ENCODE measurements at places on chromosomes 1 and 21. TPM values are rescaled to one million over a fixed set of nuclear protein-coding genes. Genes with fewer than 3 reads are reported as not detected.

- no peaks in the 10 kb centered on the region for H3K36me3 ChIP-seq
- H3K27me3 ChIP-seq: peaks cover 15% of the 10 kb centered on the region
- DNase-seq: no peak
- H3K27ac ChIP-seq: no peak overlapping the region
- no peak overlapping the region for H3K4me3 ChIP-seq
- no peaks in the 10 kb centered on the region for H3K4me1 ChIP-seq
Observed at GRCh38 chr1:111851552-111851951, 95.9 kb downstream of the DDX20 start.

GRCh38 chr1:55375617-55376258, 160.6 kb upstream of the USP24 start:
- H3K27me3 ChIP-seq: peaks cover 1% of the 10 kb centered on the region
- no peak overlapping the region for H3K27ac ChIP-seq
- no peak for DNase-seq
- H3K36me3 ChIP-seq: no peaks in the 10 kb centered on the region

DNA sequence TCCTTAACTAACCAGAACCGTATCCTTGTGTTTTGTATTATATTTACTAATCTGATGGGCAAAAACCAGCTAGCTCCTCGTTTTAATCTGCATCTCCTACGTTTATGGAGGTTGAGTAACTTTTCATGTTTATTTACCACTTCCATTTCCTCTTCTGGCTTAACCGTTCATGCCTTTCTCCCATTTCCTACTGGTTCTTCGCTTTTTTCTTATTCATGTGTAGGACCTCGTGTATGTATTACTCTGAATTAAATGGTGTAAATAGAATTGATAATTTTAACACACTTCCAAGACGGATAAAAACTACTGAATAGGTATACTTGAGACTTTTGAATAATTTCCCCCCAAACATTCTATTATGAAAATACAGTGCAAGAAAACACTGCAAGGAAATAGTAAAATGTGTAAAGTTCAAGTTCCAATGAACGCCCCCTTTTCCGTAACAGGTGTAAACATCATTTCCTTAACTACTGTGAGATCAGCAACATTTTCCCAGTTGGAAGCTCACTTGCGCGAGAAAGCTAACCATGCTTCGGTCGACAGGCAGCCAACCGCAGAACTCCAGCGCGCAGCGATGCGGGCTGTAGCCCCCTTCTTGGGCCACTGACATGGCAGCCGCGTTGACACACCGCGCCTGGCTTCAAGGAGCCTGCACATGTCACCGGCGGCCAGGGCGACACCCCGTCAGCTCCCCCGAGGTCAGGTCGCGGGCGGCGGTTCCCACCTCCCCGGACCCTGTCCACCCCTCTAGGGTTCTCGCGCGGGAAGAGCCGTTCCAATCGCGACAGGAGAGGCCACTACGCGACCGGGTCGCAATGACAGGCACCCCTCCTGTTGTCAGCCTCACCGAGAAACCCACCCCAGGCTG, 816 bp downstream of the EDEM3 start:
- H3K4me3 ChIP-seq: peak overlapping the region; percentile 95
- no peaks in the 10 kb centered on the region for H3K27me3 ChIP-seq
- peaks cover 23% of the 10 kb centered on the region for H3K4me1 ChIP-seq
- peaks cover 11% of the 10 kb centered on the region for H3K36me3 ChIP-seq

CLCA2 gene
- total RNA-seq: not detected

DNA sequence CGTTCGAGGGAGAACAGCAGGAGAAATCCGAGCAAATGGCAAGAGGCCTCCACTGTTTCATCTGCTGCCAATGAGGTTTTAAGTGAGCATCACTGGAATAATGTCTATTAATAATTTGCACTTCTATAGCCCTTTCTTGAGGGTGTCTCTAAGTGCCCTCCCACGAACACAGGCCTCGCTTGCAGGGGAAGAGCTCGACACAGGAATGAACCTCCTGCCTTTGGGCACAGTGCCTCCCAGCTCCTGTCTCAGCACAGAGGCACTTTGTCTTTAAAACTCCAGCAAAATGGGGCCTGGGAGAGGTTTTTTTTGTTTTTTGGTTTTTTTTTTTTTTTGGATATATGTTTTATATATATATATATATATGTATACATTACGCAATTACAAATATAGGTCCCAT, 56.6 kb downstream of the OLIG1 start:
- no peak overlapping the region for H3K27ac ChIP-seq
- DNase-seq: no peak
- peaks cover 6% of the 10 kb centered on the region for H3K4me1 ChIP-seq

DNA sequence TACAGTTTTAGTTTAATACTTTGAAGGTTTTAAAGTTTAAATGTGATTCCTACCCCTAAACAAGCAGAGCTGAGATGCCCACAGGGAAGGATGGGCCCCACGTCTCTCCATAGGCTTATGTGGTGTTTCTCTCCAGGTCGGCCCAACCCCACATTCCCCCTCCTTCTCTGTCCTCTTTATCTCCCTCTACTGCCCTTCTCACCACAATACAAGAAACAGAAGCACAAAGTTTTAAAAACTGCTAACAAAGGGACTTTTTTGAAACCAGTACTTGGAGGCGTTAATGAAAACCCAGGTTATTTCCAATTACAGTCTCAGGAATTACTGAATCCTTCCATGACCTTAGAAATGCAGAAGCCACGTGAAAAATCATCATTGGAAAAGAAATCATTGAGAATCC, 324.0 kb downstream of the NTNG1 start:
- no peaks in the 10 kb centered on the region for H3K27me3 ChIP-seq
- H3K36me3 ChIP-seq: no peaks in the 10 kb centered on the region
- no peak overlapping the region for H3K4me3 ChIP-seq
- H3K27ac ChIP-seq: no peak overlapping the region
- no peak for DNase-seq

- H3K36me3 ChIP-seq: peaks cover 6% of the 10 kb centered on the region
- no peaks in the 10 kb centered on the region for H3K27me3 ChIP-seq
- DNase-seq: no peak
- H3K4me3 ChIP-seq: no peak overlapping the region
- peaks cover 16% of the 10 kb centered on the region for H3K4me1 ChIP-seq
Observed at GRCh38 chr1:59354709-59355337, 57.9 kb downstream of the FGGY start.

GPX7 gene
- 20.9 TPM for total RNA-seq

GRCh38 chr1:71116729-71117128, 35.9 kb upstream of the ZRANB2 start:
- H3K4me3 ChIP-seq: no peak overlapping the region
- no peaks in the 10 kb centered on the region for H3K36me3 ChIP-seq
- DNase-seq: no peak

- peaks cover 14% of the 10 kb centered on the region for H3K4me1 ChIP-seq
- no peaks in the 10 kb centered on the region for H3K36me3 ChIP-seq
Observed at GRCh38 chr1:234617986-234618736, 8.2 kb upstream of the IRF2BP2 start.

LCE1D gene
- total RNA-seq: not detected

DNA sequence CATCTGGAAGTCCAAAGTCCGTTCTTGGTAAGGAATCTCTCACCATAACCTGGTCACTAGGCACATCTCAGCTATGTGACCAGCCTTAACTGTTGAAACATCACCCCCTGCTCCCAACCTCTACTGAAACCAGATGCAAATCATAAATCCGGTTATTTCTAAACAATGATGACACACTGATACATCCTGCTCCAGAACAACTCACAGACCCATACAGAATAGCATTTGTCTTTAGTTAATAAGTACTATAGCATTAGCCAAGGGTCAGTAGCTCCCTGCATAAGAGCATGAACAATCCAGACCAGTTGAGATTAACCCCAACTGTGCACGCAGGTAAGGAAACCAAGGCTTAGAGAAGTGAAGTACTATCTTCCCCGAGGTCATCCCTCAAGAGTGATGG, 38.0 kb upstream of the KCTD3 start:
- no peaks in the 10 kb centered on the region for H3K4me1 ChIP-seq
- H3K36me3 ChIP-seq: no peaks in the 10 kb centered on the region
- H3K27ac ChIP-seq: no peak overlapping the region
- DNase-seq: no peak

DNA sequence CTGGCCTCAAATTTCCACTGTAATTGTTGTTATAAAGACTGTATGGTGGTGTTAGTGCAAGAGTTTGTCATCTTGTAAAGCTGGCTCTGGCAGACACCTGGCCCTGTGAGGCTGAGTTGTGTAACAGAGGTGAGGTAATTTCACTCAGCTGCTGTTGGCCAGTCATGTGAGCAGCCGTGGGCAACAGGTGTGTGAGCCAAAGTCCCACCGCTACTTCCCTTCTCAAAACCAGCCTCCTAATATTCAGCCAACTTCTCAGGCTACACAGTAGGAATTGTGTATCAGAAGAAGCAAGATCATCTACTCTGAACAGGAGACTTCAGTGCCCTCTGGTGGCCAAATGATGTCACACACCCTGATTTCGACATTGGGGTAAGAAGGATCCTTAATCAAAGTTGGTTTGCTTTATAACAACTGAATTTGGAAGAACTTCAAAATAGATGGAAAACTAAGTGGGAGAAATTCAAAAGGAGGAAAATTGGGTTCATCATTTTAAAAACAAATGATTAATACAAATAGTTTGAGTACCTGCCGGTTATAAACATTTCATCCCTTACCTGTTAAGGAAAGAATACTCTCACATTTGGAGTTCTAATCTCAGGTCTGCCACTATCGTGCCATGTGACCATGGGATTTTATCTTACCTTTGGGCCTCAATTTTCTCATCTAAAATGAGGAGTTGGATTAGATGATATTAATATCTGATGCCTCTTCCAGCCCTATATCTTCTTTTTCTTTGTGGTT, 2.6 kb upstream of the CREG1 start:
- no peaks in the 10 kb centered on the region for H3K36me3 ChIP-seq
- peaks cover 17% of the 10 kb centered on the region for H3K4me1 ChIP-seq
- peak; percentile 52 for DNase-seq
- peak overlapping the region; percentile 24 for H3K4me3 ChIP-seq
- no peak overlapping the region for H3K27ac ChIP-seq

DNA sequence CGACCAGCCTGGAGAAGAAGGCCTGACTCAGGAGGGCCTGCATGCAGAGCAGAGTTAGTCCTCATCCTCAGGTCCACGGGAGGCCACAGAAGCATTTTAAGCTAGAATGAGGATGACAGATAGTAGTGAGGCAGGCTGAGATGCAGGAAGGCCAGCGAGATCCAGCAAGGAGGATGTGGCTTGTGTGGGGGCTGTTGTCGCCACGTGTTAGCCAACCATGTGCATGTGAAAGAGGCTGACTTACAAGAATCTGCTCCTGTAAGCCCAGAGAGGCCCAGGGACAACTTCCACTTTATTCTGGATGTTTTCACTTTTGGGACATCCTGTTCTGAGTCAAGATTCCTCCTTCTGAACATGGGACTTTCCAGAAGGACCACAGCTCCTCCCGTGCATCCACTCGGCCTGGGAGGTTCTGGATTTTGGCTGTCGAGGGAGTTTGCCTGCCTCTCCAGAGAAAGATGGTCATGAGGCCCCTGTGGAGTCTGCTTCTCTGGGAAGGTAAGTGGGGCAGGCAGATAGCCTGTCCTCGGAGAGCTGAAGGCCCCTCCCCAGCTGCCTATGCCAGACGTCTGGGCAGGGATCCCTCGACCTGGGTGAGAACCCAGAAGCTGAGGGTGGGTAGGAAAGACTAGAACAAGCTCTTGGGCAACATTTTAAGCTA, at the start of gene SLAMF8:
Gene SLAMF8, plus strand, starts transcription at position 433 of the 661 bp plus-strand sequence. Its CDS starts 26 bp downstream, at position 459.
- no peaks in the 10 kb centered on the region for H3K36me3 ChIP-seq
- no peak within 1 kb of the TSS for H3K4me3 ChIP-seq
- H3K4me1 ChIP-seq: peaks cover 15% of the 10 kb centered on the region
- H3K27me3 ChIP-seq: peaks cover 19% of the 10 kb centered on the region

GRCh38 chr1:25503551-25504426, 39.6 kb upstream of the LDLRAP1 start:
- H3K36me3 ChIP-seq: peaks cover 21% of the 10 kb centered on the region
- peaks cover 10% of the 10 kb centered on the region for H3K4me1 ChIP-seq
- DNase-seq: peak; percentile 37
- H3K27me3 ChIP-seq: peaks cover 3% of the 10 kb centered on the region
- no peak overlapping the region for H3K27ac ChIP-seq

DNA sequence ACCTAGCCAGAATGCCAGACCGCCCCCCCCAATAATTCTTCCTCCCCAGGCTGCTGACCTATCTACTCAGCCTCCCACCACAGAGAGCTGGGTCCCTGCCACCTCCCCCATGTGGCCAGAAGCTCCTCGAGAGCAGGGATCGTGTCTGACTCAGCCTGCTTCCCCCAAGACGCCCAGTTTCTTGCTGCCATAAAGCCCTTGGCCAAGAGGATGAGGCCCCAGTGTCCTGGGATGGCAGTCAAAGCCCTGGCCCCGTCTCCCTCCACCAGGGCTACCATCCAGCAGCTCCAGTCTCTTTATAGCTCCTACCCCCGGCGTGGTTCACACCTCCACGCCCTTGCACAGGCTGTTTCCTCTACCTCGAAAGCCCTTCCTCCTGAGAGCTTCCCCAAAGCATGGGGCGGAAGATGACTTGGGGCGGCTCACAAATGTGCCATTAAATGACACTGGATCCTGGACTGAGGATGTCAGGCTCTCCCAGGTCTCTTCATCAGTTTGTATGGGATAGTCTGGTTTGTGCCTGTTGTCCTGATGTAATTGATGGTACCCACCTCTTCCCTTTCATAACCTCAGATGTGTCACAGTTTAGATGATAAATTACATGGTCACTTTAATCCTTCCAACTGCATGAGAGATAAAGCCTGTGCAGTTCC, 13.2 kb downstream of the ADGRB2 start:
- peaks cover 31% of the 10 kb centered on the region for H3K4me1 ChIP-seq
- H3K27ac ChIP-seq: no peak overlapping the region
- H3K36me3 ChIP-seq: no peaks in the 10 kb centered on the region
- peaks cover 10% of the 10 kb centered on the region for H3K27me3 ChIP-seq

- no peaks in the 10 kb centered on the region for H3K36me3 ChIP-seq
- peaks cover 3% of the 10 kb centered on the region for H3K27me3 ChIP-seq
- DNase-seq: no peak
- no peaks in the 10 kb centered on the region for H3K4me1 ChIP-seq
- no peak overlapping the region for H3K4me3 ChIP-seq
Observed at GRCh38 chr1:175887521-175887920, 144.1 kb upstream of the TNR start.

Data from activated B cell treated with CpG ODN at 0.5 μM for 24 hours (primary cell).